NCI-H1417 treated with DMSO at 0.1 percent for 48 hours (cell line): ENCODE measurements at places on chromosomes 3 and 15.

DNA sequence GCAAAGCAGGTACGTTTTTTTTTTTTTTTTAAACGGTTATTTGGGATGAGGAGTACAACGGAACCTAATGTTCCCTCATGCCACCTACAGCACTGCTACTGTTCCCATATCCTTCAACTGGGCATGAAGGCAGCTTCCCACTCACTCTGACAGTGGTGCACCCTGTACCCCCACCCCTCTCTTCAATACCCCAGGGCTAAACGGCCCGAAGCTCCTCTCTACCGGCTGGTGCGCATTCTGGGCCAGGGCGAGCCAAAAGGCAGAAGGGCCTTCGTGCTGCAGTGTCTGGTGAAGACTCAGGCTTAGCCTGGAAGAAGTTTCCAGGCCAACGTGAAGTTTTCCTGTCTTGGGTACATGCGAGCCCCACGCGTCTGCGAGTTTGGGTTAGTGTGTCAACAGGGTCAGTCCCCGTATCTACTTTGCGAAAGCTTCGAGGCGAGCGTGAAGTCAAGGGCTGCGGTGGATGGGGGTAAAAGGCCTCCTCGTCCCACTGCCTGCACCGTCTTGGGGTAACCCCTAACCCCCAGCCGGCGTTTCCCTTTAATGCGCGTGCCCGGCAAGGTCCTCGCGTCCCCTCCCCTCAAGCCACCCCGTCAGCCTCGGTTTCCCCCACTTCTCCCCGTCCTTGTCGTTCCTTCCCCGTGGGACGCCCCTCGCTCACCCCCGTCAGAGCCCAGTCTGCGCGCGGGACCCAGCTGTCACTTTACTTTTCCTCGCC lies 765 bp upstream of the UBE2E2 start:
- DNase-seq, result no peak

GRCh38 chr15:51801391-51801835 lies 28.0 kb upstream of the TMOD3 start:
- no peak for DNase-seq

GRCh38 chr15:59094077-59094476 lies 10.9 kb upstream of the CCNB2 start:
- no peak for DNase-seq

GRCh38 chr3:143475981-143476380 lies 356.4 kb downstream of the CHST2 start:
- no peak for DNase-seq

GRCh38 chr3:68854170-68854569 lies 78.2 kb downstream of the TAFA4 start:
- DNase-seq, result no peak

GRCh38 chr3:2511356-2511755 lies 412.7 kb downstream of the CNTN4 start:
- no peak for DNase-seq

- no peak for DNase-seq
These were observed 1083.7 kb upstream of the CFAP20DC start for GRCh38 chr3:60133269-60134162.

GRCh38 chr3:188752850-188753249 lies 418.9 kb upstream of the TPRG1 start:
- DNase-seq, result no peak

- DNase-seq, result no peak
These were observed 37.2 kb downstream of the WHAMM start for GRCh38 chr15:82846621-82847020.

DNA sequence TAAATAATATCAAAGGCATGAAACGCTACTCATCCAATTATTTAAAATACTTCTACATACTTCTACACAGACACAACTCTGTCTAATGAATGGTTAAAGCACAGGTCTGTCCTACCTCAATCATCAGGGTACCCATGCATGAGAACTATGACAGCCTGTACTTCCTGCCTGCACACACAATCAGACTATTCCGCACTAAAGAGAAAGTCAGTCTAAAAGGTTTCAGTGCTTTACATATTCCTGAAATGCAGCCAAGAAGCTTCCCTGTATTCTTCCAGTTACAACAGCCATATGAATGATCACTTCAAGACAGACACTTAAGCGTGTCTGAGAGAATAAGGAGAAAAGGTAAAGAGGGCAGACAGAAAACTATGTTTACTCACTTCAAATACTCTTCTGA lies 58.8 kb downstream of the TUBGCP4 start:
- DNase-seq, result no peak

DNA sequence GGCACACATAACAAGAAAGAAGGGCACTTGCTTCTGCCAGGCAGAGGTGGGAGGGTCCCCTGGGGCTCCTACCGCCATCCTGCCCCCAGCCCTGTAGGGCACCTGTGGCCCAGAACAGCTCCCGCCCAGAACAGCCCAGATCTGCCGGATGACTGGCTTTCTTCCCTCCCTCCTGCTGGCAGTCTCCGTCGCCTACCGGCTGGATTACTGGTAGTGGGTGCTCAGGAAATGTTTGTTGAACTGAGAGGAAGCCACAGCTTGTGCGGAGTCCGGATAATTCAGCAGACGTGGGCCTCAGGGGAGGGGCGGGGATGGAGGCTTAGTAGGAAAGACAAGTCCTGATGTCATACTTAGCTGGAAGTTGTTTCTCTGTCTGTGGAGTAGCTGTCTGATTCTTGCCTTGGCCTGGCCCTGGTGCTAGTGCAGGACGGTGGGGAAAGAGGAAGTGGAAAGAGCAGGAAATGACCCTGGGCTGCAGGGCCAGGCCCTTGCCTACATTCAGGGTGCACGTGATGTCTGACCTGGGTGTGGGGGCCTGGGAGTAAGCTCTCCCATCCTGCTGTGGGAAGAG lies 6.7 kb downstream of the CCDC9B start:
- no peak for DNase-seq

DNA sequence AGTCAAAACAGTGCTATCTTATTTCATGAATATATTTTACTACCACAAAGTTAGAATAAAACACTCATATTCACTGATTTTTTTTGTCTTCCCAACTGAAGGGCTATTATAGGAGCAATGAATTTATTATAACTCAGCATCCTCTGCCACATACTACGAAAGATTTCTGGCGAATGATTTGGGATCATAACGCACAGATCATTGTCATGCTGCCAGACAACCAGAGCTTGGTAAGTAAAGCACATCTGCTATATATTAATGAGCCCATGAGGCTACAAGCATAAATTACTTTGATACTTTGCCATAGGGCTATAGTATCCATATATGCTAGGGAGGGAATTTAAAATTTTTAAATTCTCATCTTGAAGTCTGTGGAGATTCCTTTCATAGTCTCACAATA lies 95.9 kb downstream of the FEZF2 start:
- no peak for DNase-seq

DNA sequence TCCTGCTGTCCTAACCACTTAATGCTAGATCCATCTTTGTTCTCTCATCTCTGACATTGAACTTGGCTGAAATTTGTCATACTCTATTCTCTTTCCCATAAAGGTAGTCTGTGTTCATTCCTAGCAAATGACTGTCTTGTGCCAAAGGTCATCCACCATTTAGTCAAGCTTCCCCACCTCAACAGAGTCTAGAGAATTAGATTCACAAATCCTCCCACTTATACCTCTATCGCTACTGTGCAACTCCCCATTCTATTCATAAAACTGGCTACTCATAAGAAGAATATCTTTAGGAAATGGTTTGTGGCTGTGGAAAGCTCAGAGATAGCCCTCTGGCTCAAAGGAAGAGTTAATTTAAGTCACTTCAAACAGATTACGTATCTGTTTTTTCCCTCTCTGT lies 59.7 kb upstream of the MBNL1 start:
- no peak for DNase-seq

DNA sequence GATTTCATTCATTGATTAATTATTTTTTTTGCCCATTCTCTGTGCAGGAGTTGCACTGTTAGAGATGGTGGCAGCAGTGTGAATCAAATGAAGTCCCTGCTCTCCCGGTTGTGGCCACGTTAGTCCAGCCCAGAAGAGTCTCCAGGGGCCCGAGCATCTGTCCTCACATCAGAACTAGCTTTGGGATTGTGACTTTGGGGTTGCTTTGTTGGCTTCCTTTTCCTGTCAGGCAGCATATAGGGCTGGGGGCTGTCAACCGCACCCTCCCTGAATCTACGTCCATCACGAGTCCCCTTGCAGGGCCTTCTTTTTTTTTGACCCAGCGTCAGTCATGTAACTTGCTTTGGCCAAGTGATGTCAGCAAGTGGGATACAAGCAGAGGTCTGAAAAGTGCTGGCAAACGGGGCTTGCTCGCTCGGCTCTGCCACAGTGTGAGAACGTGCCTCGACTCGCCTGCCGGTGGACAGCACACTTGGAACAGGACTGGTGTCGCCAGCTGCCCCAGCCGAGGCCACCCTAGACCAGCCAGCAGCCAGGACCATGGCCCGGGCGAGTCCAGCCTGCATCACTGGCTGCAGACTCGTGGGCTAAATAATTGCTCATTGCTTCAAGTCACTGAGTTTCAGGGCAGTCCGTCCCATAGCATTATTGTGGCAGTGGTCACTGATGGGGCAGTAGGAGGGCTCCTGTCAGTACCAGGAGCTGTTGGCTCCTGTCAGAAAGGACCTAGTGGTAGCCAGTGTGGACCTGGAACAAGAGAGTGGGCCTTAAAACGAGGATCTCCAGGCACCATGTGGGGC lies 151.6 kb upstream of the MEF2A start:
- DNase-seq, result no peak

DNA sequence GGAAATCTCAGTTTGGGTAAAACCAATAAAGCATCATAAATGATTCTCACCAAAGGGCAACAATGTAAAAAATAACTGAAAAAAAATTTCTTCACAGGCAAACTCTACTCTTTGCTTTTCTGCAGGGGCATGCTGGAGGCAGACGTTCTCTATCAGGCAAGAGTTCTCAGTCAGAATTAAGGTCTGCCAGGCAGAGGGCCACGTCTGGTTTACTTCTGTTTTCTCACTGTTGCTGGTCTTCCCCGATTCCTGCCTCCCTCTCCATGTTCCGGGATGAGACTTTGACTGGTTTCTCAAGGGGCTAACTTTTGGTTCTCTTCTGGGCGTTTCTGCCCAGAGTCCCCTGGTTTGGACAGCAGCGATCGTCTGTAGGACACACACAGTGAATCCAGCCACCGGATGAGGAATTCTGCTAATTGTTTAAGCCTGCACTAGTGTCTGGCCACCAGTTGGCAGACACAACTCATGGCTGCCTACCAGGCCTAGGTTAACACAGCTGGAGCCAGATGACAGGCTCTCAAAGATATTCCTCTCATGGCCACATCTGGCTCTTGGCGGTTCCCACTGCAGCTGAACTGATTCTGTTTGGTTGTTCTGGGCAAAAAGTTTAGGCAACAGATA lies 273.1 kb downstream of the FOXP1 start:
- DNase-seq, result no peak

- DNase-seq, result no peak
These were observed 11.7 kb downstream of the ATP2C1 start for GRCh38 chr3:130905551-130905950.

GRCh38 chr3:88678747-88679146 lies 428.7 kb upstream of the EPHA3 start:
- DNase-seq, result no peak

DNA sequence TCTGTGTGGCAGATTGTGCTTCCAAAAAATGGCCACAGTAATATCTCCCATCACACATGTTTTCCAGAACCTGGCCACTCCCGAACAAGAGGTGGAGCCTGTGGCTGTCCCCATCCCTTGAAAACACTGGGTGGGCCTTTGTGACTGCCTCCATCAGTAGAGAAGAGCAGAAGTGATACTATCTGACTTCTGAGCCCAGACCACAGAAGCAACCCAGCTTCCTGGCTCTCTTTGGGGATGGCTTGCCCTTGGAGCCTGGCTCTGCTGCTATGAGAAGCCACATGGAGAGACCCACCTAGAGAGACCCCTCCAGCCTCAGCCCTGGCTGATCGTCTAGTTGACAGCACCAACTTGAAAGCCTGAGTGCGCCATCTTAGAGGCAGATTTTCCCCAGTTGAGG lies 39.8 kb upstream of the CMTM8 start:
- no peak for DNase-seq

DNA sequence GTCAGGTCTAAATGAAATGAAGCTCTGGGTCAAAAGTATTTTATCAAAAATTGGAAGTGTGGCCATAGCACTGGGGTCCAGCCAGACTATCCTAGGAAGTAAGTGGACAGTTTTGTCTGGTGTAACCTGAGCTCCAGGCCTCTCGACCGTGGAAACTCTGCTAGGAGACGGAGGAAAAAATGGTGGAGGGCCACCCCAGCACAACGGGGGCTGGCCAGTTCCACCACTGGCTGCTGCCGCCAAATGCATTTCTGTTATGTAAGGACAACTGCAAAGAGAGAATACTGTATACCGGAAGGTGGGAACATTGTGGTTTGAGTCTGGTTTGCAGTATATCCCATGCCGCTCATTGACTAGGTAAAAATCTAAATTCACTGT lies 235.7 kb downstream of the GREM1 start:
- no peak for DNase-seq

DNA sequence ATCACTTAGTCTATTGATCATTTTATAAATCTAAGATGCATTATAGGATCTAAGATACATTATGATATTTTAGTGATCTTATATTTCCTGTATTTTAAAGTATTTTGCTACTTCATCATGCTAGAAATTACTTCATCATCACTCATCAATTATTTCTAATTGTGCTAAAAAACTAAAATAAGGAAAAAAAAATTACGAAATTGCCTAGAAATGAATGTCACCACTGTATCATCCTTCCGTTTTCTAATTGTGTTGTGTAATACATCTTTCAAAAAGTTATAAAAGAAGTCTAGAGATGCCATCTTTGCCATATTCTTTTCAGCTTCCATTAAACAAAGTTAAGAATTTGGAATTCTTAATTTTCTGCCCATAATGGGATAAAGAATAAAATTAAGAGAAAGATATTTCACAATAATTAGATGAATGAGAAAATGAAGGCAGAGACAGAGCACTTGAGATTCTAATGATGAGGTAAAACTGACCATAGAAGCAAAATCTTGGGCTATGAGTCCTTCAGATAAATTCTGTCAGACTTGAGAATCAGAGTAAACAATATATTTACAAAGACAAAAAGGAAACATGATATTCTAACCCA lies 48.8 kb downstream of the ALDH1A2 start:
- no peak for DNase-seq

GRCh38 chr3:129365296-129366136 lies 62.9 kb downstream of the EFCAB12 start:
- DNase-seq, result no peak

- DNase-seq, result no peak
These were observed 22.8 kb upstream of the MAP4 start for GRCh38 chr3:48038971-48039481.

DNA sequence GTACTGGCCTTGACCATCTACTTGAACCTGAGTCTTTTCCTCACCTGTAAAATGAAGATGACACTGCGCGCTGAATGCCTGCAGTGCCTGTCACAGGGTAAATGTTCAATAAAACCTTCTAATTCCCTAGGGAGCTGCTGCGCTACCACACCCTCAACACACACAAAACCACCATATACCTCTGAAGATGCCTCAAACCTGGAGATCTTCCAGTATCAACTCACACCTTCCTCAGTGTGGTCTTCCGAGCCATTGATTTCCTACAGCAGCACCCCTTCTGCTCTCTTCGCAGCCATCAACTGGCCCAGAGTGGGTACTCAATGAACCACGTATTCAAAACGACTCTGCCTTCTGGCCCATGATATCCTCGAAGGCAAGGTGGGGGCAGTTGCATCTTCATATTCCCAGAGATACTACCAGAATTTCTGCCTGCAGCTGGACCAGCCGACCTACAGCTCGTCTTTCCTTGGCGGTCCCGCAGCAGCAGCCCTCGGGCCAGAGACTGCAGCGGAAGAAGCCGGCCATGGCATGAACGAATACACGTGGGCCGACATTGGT lies 695 bp downstream of the RPL32 start:
- DNase-seq, result no peak
